IMR-90 (cell line): ENCODE measurements at places on chromosomes 12 and 14. TPM values are rescaled to one million over a fixed set of nuclear protein-coding genes. Genes with fewer than 3 reads are reported as not detected.

DNA sequence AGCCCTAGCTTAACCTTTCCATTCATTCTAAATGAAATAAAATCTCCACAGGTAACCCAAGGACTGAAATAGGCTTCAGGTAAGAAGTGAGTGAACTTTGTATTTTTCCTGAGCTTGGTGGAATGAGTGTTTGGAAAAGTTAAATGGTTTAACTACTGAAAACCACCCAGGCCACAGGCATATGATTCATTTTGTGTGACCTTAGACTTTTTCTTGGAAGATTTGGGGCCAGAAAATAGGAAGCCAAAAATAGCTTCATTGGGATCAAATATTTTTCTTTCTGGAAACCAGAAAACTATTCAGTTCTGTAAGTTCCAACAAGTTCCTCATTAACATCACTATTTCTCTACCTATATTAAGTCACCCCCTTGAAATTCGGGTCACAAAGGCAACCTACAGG lies 212.6 kb downstream of the PCNX1 start:
- peak; percentile 32 for DNase-seq

SLCO1A2 gene
- total RNA-seq = not detected in 2 replicates

DNA sequence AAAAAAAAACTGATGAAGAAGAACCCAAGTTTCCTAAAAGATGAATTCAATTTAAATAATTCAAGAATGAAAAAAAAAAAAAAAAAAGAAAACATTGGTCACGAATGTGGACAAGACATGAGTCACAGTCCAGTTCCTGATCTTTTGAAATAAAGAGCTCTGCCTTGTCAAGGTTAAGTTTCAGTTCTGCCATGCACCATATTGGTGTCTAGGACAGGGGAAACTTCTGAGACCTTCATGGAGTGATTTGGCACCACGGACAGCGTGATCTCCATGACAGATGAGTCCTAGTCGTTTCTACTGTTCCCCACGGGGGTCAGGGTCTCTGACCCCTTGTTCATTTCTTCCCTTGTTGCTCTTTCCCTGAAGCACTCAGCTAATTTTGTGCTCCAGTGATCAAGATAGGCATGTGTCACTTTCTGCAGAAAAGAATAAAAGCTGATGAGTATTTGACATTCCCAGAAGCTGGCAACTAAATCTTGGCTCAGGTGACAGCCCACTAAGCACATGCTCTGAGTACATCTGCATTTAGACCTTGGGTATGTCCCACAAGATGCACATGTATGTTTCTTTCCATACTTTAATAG lies 1159.7 kb downstream of the BCL11B start:
- no peak for DNase-seq

CALCOCO1 gene
- total RNA-seq = 100.0 and 169 TPM in 2 replicates

DNA sequence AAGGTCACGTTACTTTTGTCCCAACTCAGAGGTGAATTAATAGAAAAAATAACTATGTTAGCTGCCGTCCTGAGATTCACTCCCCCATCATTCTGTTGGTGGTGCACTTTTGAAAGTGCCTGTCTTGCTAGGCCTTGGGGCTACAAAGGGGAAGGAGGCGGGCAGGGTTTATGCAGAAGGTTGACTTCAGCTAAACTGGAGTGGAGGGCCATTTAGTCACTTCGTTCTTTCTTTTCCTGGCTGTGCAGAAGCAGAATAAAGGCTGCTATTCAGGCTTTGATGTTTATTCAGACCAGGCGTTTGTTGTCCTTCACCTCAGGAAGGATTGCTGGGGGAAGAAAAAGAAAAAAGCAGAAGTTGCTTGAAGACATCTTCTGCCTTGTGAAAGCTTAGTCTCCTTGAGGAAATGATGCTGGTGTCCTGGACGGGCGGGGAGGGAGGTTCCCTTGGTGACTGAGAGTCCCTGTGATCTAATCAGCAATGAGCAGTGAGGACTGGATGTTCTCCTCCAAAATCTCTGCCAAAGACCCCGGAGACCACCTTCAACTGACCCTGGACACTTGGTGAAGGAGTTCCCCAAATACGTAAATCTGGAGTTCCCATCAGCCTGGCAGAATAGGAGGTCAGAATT lies 4.0 kb downstream of the GLT1D1 start:
- no peak for DNase-seq
